Hindlimb muscle (tissue), 1 donor: ENCODE measurements at places on chromosomes 16 and 17.

GRCh38 chr16:46743232-46743719, 4.9 kb downstream of the MYLK3 start:
- DNase-seq: no peak

GRCh38 chr16:83058376-83058775, 431.6 kb downstream of the CDH13 start:
- no peak for DNase-seq

GRCh38 chr17:27485716-27486495, 29.7 kb downstream of the KSR1 start:
- DNase-seq: no peak

DNA sequence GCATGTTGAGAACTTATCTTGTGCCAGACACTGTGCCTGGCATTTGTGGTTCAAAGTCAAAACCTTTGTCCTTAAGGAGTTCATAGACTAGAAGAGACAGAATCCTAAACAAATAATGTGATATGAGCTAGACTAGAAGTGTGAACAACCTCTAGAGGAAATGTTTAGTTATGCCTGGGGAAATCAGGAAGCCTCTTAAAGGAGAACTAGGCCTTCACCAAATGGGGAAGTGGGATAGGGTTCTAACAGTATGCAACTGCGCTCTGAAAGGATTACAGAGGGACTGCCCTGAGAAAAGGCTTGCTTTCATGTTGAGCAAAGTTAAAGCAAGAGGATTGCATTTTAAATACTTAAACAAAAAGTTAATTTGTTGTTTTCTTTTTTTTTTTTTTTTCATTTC, 4.9 kb downstream of the RUNDC1 start:
- DNase-seq: no peak
